Fibroblast of lung (primary cell): ENCODE measurements at places on chromosomes 4 and X. TPM values are rescaled to one million over a fixed set of nuclear protein-coding genes. Genes with fewer than 3 reads are reported as not detected.

GRCh38 chr4:123649645-123650391 is 253.2 kb downstream of the SPRY1 start:
- H3K27ac ChIP-seq, result peak overlapping the region; percentile 33
- H3K4me3 ChIP-seq, result no peak overlapping the region
- peaks cover 9% of the 10 kb centered on the region for H3K4me1 ChIP-seq
- no peaks in the 10 kb centered on the region for H3K27me3 ChIP-seq

DNA sequence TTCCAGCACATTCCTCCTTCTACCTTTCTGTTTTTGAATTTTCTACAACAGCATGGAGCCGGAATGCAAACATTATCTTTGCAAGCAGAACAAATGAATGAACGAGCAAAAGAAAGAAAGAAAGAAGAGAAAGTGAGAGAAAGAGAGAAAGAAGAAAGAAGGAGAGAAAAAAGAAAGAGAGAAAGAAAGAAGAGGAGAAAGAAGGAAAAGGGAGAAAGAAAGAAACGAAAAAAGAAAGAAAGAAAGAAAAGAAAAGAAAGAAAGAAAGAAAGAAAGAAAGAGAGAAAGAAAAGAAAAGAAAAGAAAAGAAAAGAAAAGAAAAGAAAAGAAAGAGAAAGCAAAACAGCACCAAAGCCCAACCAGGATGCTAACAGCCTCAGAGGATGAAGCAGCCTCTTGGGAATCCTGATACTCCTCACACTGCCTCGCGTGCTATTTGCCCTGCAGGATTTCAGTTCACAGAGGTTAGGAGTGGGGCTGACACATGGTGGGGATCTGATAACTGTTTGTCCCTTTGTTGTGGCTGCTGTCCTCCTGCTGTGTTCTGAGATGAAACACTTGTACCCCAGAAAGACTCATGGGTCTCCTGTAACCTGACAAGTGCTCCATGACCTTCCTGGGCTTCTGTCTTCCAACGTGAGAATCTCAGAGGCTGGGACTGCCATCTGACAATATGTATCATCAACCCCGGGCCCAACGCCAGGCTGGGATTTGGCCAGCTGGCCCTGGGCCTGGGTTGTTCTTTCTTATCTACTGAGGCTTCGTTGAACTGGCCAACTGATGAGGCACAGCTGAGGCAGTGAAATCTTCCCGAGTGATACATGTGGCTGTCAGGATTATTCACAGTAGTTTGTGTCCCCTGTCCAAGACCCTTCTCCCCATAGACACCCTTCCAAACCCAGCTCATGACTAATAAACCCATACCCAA is 61.0 kb downstream of the SEPSECS start:
- peaks cover 6% of the 10 kb centered on the region for H3K27me3 ChIP-seq
- H3K36me3 ChIP-seq, result no peaks in the 10 kb centered on the region
- no peak overlapping the region for H3K4me3 ChIP-seq
- H3K27ac ChIP-seq, result no peak overlapping the region

DNA sequence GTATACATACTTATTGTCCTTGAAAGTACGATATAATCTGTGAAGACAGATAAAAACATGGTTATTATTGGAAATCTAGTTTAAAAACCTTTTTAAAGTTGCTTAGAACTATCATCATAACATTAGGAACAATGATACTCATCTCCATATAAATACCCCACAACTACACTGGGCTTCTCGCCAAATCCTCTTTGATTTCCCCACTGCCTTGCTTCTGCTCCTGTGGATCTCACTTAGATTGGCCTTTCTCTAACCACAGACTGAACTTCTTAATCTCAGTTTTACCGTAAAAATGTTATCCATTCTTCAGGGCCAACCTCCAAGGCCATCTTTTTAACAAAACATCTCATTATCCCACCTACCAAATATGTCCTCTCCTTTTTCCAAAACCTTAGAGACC is 77.6 kb downstream of the PRKG2 start:
- no peaks in the 10 kb centered on the region for H3K36me3 ChIP-seq
- peaks cover 3% of the 10 kb centered on the region for H3K4me1 ChIP-seq
- no peak overlapping the region for H3K4me3 ChIP-seq
- DNase-seq, result no peak
- H3K27ac ChIP-seq, result peak overlapping the region; percentile 80

- H3K4me3 ChIP-seq, result no peak overlapping the region
- no peak for DNase-seq
- H3K4me1 ChIP-seq, result no peaks in the 10 kb centered on the region
- H3K27me3 ChIP-seq, result no peaks in the 10 kb centered on the region
Measured at GRCh38 chrX:12237131-12237530, 98.9 kb downstream of the FRMPD4 start.

DNA sequence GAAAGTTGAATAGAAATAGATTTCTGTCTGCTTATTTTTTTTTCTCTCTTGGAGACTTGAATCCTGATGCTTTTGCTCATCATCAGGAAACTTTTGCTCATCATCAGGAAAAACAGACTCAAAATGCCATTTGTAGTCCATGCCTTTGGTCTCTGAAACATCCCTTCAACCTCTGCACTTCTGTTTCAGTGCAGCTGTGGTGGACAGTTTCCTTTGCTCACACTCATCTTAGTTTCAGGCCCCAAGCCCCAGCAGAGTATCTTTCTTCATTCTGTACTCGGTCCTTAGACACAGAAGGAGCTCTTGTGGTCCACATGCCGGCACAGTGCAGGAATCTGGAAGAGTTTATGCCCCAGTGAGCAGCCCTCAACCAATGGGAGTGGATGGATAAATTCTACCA is 337.9 kb downstream of the PPP3CA start:
- no peaks in the 10 kb centered on the region for H3K27me3 ChIP-seq
- H3K27ac ChIP-seq, result no peak overlapping the region
- H3K36me3 ChIP-seq, result no peaks in the 10 kb centered on the region
- DNase-seq, result no peak
- no peak overlapping the region for H3K4me3 ChIP-seq
- H3K4me1 ChIP-seq, result no peaks in the 10 kb centered on the region

DNA sequence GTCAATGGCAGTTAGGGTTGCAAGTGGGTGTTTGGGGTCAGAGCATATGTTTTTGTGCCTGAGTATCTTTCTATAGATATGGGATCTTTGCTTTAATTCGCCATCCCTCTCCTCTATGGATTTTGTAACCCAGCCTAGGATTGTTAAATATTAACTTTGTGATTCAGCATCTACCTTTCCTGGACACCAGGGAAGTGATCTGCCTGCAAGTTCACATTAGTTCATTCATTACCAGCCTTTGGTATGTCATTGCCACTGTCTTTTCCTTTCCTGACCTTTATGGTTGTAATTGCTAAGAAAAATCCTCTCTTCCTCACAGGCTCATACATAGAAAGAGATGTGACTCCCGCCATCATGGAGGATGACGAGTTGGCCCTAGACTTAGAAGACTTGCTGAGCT is 73.8 kb downstream of the KIT start:
- no peak for DNase-seq
- no peaks in the 10 kb centered on the region for H3K27me3 ChIP-seq
- no peaks in the 10 kb centered on the region for H3K4me1 ChIP-seq
- no peak overlapping the region for H3K27ac ChIP-seq
- no peaks in the 10 kb centered on the region for H3K36me3 ChIP-seq

GRCh38 chrX:81489987-81490386 is 288.1 kb downstream of the SH3BGRL start:
- no peak overlapping the region for H3K27ac ChIP-seq
- no peak for DNase-seq
- no peak overlapping the region for H3K4me3 ChIP-seq
- no peaks in the 10 kb centered on the region for H3K36me3 ChIP-seq
- H3K4me1 ChIP-seq, result no peaks in the 10 kb centered on the region

GRCh38 chr4:32884198-32884597 is 2164.0 kb downstream of the PCDH7 start:
- no peaks in the 10 kb centered on the region for H3K36me3 ChIP-seq
- no peaks in the 10 kb centered on the region for H3K4me1 ChIP-seq
- H3K27me3 ChIP-seq, result no peaks in the 10 kb centered on the region
- H3K4me3 ChIP-seq, result no peak overlapping the region
- H3K27ac ChIP-seq, result no peak overlapping the region

Gene SORBS2
- 0.26 and 0.33 TPM in 2 replicates for total RNA-seq

- peaks cover 12% of the 10 kb centered on the region for H3K4me1 ChIP-seq
- no peaks in the 10 kb centered on the region for H3K27me3 ChIP-seq
Measured at GRCh38 chr4:119020158-119020557, 115.5 kb upstream of the MYOZ2 start.

DNA sequence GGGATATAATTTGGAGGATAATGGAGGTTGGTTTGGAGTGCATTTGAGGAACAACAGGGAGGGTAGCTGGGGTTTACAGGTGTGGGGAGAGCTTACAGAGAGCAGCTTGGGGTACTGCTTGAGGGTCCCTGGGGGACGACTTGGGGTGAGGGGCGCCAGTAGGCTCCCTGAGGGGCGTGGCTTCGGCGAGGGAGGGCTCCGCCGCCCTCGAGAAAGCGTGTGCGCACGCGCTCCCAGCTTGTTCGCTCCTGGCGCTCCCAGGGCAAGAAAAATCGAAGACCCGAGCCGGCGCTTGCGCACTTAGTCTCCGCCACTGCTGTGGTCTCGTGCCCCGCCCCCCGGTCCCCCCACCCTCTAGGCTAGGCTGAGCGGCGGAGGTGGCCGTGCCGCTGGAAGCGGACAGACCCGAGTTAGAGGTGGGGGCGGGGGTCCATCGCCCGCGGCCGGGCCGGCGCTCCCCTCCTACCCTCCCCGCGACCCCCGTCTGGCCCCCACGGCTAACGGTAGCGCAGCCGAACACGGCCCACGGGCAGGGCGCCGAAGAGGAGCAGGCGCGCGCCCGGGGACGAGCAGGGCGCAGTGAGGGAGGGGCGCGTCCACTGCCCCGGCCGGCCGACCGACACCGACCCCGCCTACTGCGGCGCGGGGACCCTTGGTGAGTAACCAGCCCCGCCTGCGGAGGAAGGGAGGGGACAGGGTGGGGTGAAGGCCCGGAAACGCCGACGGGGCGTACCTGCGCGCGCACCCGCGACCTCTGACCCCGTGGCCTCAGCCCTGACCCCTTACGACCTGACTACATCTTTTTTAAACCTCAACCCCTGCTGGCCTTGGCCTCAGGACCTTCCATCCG is 5.4 kb upstream of the CCDC120 start:
- DNase-seq, result peak; percentile 50
- H3K27ac ChIP-seq, result no peak overlapping the region
- no peaks in the 10 kb centered on the region for H3K27me3 ChIP-seq
- H3K4me1 ChIP-seq, result no peaks in the 10 kb centered on the region
- H3K4me3 ChIP-seq, result peak overlapping the region; percentile 61
- H3K36me3 ChIP-seq, result no peaks in the 10 kb centered on the region

Gene ADH6
- 0.17 TPM in 1 of 2 replicates, not detected in the other for total RNA-seq

GRCh38 chrX:72057849-72058248 is 73.9 kb downstream of the RTL5 start:
- H3K4me3 ChIP-seq, result no peak overlapping the region
- H3K27ac ChIP-seq, result no peak overlapping the region
- H3K4me1 ChIP-seq, result no peaks in the 10 kb centered on the region
- H3K27me3 ChIP-seq, result peaks cover 3% of the 10 kb centered on the region
- H3K36me3 ChIP-seq, result no peaks in the 10 kb centered on the region

Gene DKK2
- total RNA-seq, result under 0.01 and 1.2 TPM in 2 replicates

DNA sequence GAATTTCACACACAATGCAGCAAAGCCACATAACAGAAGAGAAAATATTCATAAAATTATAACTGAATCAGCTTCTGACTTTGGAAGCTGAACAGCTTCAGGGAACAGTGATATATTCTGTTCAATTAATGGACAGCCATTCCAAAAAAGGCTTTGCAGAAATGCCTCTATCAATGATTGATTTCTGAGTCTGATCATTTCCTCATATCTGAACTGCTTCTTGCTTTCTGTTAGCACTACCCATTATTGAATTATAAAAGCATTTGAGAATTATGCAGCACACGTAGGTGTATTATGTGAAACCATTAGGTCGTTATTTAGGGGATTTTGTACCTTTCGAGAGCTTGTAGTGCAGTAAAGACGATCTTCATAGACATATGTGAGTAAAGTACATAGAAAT is 159.6 kb downstream of the STIM2 start:
- H3K36me3 ChIP-seq, result peaks cover 2% of the 10 kb centered on the region
- no peaks in the 10 kb centered on the region for H3K4me1 ChIP-seq
- H3K27me3 ChIP-seq, result no peaks in the 10 kb centered on the region

DNA sequence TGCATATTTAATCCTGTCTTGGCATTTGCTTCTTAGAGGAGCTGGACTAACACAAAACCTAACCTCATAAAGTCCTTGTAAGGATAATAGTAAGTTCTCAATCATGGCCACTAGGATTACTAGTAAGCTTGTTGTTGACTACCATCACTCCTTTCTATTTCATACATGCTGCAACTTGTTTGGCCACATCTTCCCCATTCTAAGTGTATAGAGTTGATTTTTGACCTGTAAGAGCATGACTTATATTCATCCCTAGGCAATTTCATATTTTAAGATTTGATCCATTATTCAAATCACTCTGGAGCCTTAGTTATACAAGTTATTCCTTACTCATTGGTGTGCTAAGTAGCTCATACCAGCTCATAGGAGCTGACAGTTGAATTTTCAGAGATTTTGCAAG is 109.4 kb downstream of the EFHC2 start:
- DNase-seq, result no peak
- no peaks in the 10 kb centered on the region for H3K27me3 ChIP-seq
- no peak overlapping the region for H3K27ac ChIP-seq
- H3K4me3 ChIP-seq, result no peak overlapping the region

Gene ASB9
- 1.2 TPM in 1 of 2 replicates, not detected in the other for total RNA-seq

- H3K36me3 ChIP-seq, result no peaks in the 10 kb centered on the region
- H3K27me3 ChIP-seq, result no peaks in the 10 kb centered on the region
- peaks cover 8% of the 10 kb centered on the region for H3K4me1 ChIP-seq
- peak; percentile 85 for DNase-seq
- no peak overlapping the region for H3K4me3 ChIP-seq
- H3K27ac ChIP-seq, result no peak overlapping the region
Measured at GRCh38 chr4:140296335-140297220, 76.9 kb upstream of the SCOC start.

DNA sequence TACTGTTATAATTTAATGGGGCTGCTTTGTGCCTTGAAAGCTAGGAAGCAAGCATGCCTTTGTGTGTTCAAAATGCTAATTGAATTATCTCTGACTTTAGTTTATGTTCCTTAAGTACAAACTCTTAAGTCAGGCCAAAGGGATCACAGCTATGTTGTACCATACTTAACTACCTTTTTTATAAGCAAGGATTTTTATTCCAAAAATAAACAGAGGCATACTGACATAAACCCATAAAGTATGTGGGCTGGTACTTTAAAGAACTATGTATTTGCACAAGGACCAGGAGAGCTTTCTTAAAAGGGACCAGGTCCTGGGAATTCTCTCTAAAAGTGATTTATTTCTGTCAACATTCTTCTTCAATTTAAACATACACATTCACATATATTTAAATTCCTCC is 57.8 kb upstream of the HCCS start:
- H3K4me3 ChIP-seq, result no peak overlapping the region
- DNase-seq, result no peak
- no peak overlapping the region for H3K27ac ChIP-seq

DNA sequence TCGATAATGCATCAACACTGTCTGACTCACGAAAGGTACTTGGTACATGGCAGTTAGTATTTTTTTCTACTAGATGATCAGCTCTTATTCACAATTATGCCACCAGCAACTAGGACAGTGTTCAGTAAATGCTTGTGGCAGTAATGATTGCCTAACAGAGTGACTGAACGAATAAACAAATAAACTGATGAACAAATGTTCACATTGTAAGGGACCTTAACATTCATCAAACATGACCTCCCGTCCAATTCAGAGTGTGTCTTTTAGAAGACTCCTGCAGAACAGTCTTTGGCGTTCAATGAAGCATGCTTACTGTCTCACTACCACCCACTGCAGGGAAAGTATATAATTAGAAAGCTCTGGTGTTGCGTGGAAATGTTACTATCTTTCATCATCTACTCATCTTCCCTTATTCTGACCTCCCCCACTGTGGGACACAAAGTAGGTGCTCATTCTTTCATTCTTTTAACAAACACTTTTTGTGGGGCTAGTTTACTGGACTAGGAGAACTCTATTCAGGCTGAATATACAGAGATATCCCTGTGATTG is 319.3 kb downstream of the RAB28 start:
- no peak for DNase-seq
- no peak overlapping the region for H3K27ac ChIP-seq
- no peaks in the 10 kb centered on the region for H3K4me1 ChIP-seq
- no peaks in the 10 kb centered on the region for H3K36me3 ChIP-seq
- no peak overlapping the region for H3K4me3 ChIP-seq
- H3K27me3 ChIP-seq, result no peaks in the 10 kb centered on the region
